Activated CD4-positive, CD25-positive, alpha-beta regulatory T cell treated with anti-CD3 and anti-CD28 coated beads, Interleukin-2, amount 50 U/mL, for 16 hours (primary cell): ENCODE measurements at places on chromosomes 7 and 10.
A peak's percentile ranks its signal among the peaks of the same experiment; 100 is the strongest.

DNA sequence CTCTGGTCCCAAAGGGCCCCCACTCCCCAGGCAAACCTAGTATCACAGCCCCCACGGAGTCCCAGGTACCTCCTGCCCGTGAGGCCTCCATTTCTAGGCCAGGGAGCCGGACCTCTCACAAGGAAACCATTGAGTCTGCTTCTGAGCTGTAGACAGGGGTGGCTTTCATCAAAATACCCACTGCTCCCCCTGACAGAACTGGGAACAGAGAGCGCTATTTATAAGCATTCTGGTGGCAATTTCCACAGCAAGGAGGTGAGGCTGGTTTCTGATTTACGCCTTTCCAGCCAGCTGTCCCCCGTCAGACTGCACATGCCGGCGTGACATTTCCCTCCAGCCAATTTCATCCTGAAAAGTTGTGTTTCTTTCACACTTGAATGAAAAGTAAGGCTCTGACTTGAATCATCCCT, 407.5 kb upstream of the PRKCQ start:
- DNase-seq: no peak

- peak; percentile 73 for DNase-seq
Measured at GRCh38 chr10:13299437-13300287, at the start of gene PHYH. TSS of gene PHYH (minus strand) at chr10:13300064. CDS start at chr10:13300042, 22 bp downstream.

DNA sequence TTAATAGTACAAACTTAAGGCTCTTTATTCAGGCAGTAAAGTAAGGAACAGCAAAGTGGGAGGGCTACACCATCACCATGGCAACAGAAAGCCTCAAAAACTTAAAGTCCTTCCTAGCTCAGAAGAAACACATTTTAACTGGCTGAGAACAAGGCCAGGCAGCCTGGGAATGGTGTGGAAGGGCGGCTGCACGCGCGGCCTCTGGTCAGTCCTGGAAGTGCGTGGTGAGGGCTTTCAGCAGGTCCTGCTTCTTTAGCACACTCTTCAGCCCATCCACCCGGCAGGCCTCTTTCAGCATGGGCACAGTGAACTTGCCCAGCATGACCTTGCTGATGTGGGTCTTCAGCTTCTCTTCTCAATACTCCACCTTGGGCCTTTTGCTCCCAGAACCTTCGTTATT, 133.0 kb downstream of the CYP26A1 start:
- DNase-seq: no peak

DNA sequence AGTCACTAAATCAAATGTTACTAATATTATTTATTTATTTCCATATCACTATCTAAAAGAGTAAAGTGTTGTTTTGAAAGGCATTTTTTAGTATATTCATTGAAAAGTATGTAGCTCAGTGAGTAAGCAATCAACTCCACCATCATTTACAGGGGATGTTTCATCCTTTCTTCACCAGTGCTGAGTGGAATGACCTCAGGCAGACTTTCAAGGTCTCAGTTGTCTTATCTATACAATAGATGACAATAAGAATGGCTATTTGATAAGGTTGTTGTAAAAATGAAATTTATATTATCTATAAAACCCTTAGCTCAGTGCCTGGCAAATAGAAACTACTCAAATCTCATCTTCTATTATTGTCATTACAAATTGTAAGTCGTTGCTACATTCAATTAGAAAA, 204.3 kb upstream of the CSTF2T start:
- DNase-seq: no peak

- DNase-seq: no peak
Measured at GRCh38 chr10:78756604-78757343, 312.0 kb upstream of the ZMIZ1 start.

GRCh38 chr10:30170814-30171213, 111.4 kb upstream of the JCAD start:
- DNase-seq: no peak

GRCh38 chr10:77156406-77156879, 481.2 kb downstream of the KCNMA1 start:
- DNase-seq: no peak

DNA sequence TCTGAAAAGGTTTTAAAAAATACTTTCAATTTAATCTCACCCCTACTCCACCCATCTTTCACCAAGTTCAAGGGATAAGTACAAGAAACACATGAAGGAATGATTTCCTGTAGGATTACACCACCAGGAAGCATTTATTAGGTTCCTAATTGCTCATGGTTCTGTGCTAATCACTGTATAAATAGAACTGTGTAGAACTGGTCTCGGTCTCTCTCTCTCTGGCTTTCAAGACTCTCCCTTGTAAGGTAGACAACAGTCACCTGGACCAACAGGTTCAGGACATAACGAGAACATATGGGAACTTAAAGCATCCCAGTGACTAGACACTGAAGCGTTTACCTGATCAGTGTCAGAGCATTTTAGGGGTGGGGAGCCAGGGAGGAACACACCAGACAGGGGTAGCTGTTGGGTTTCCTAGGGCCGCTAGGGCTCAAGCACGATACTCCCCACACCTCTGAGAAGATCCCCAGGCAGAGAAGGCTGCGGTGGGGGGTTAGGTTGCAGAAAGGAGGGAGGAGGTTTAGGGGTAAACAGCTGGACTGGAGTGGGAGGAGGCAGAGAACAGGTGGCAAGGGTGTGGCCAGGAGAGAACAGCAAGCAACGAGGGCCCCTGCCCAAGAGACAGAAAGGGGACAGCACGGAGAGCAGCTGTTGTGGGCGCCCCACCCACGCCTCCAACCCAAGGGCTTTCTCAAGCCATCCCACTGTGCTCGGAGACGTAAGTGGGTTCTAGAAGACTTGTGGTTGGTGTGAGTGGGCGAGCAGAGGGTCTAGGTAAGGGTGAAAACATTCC, 52.5 kb upstream of the USP6NL start:
- DNase-seq: no peak

DNA sequence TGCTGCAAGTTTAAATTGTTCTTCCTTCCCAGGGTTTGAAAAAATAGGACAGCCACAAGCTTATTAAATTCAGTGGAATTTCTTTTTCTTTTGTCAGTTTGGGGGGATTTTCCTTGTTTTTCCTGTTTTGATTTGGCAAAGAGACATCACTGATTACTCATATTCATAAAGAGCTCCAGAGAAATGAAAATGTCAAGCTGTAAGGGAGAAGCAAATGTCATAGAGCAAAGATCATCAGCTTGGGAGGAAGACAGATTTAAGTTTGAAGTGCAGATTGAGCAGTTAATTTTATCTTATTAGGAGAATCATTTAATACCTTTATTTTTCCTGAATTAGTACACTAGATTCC, 255.8 kb upstream of the PHYHIPL start:
- DNase-seq: no peak

DNA sequence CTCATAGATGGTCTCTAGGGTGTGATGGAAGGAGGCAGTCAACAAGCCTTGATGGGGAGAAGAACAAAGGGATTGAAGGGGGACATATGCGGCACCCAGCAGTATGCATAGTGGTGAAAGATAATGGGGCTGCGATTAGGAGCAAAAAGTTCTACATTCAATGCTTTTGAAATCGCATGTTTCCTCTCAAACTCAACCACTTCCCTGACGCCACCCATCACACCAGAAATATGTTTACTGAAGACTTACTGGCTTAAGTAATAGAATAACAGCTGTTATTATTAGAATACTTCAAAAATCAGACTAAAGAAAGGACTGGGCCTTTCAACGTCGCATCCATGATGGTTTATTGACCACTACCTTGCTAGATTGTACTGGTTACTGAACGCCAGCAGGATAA, 31.5 kb downstream of the MKRN1 start:
- no peak for DNase-seq

- no peak for DNase-seq
Measured at GRCh38 chr10:68828833-68829232, 1.5 kb downstream of the STOX1 start.

GRCh38 chr10:17847585-17848296, 38.6 kb downstream of the MRC1 start:
- DNase-seq: no peak

DNA sequence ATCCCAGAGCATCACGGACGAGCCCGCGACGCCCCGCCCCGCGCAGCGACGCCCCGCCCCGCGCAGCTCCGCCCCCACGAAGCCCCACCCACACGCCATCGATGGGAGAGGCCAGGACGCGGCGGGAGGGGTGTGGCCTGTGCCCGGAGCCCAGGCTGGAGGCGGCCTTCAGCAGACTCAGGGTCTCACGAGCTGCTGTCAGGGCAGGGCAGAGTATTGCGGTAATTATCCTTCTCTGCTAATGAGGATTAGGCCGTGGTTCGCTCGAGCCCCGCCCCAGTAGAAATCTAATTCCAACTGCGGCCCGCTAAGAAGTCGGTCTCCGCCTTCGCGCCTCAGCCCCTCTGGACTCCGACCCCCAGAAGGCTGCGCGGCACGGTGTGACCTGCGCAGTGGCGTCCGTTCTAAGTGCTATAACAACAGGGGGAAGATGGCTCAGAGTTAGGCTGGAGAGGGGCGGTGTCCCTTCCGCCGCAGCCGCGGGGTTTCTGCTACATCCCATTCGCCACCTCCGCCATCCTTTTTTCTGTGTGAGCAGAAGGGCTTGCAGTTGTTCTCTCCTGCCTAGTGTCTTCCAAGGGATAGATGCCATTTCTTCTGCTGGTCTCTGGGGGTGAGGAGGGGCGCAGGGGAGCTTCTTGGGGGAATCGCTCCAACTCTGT, 337 bp upstream of the NT5C3A start:
- DNase-seq: peak; percentile 83

- no peak for DNase-seq
Measured at GRCh38 chr10:129055225-129055624, 411.8 kb upstream of the MGMT start.

- DNase-seq: no peak
Measured at GRCh38 chr7:4113271-4113670, 568.8 kb upstream of the FOXK1 start.

DNA sequence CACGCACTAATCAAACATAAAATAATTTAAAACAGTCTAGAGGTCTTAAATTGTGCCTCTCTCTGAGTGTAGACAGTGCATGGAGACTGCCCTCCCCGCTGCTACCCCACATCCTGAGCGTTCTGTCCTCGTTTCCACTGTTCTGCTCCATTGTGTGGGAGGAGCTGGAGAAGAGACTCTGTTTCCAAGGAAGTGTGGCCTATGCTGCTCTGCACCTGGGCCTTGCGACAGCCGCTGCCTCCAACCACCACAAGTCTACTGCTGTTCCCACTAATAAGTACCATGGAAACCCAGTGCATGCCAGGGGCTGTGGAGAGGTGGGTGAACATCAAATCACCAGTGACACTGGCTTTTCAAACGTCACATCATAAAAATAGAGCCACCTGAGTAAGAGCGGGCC, 19.6 kb downstream of the NRG3 start:
- DNase-seq: no peak

DNA sequence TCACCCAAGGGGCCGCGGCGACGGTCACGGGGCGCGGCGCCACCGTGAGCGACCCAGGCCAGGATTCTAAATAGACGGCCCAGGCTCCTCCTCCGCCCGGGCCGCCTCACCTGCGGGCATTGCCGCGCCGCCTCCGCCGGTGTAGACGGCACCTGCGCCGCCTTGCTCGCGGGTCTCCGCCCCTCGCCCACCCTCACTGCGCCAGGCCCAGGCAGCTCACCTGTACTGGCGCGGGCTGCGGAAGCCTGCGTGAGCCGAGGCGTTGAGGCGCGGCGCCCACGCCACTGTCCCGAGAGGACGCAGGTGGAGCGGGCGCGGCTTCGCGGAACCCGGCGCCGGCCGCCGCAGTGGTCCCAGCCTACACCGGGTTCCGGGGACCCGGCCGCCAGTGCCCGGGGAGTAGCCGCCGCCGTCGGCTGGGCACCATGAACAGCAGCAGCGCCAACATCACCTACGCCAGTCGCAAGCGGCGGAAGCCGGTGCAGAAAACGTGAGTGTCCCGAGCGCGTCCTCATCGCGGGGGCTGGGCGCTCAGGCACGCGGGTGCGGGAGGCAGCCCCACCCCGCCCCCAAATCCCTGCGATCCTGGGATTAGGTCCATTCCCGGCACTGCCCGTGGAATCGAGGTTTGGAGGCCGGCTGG, 509 bp downstream of the AHR start:
- DNase-seq: peak; percentile 14

DNA sequence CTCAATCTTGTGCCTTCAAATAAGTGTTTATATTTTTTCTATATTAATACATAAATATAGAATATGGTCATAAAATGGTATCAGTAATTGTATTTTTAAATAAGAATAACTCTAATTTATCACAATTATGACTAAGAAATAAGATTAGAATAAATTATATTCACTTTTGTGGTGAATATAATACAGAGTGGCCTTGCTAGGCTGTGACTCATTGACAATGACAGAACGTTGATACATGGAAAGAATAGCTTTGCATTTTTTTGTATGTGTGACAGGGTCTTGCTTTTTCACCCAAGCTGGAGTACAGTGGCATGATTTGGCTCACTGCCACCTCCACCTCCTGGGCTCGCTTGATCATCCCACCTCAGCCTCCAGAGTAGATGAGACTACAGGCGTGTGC, 47.8 kb upstream of the PCLO start:
- no peak for DNase-seq

DNA sequence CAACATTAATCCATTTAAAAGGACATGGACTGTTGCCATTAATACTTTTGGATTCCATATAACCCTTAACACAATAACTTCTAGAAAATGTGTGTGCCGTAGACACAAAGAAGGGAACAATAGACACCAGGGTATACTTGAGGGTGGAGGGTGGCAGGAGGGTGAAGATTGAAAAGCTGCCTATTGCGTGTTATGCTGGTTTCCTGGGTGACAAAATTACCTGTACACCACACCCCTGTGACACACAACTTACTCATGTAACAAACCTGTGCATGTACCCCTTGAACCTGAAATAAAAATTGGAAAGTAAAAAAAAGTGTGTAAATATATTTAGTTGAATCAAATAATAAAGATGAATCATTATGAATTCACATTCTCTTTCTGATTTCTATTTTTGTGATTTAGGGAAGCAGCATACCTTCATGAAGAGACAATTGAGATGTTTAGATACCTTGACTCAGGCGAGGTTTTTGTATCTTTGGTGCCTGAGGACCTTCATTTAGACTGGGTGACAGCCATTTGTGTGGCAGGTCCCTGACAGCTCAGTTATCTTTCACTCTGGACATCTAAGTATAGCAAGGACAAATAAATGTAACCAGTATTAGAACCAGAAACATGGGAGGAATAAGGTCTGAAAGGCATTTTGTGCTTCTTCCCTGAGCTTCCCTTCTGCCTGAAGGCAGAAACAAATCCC, 28.7 kb downstream of the GIMAP8 start:
- no peak for DNase-seq

- no peak for DNase-seq
Measured at GRCh38 chr7:17492437-17492836, 194.0 kb downstream of the AHR start.

GRCh38 chr10:58782876-58783851, 270.5 kb downstream of the BICC1 start:
- DNase-seq: no peak

GRCh38 chr7:30934225-30934624, 22.6 kb downstream of the AQP1 start:
- no peak for DNase-seq

- no peak for DNase-seq
Measured at GRCh38 chr7:121833991-121834390, 39.0 kb upstream of the PTPRZ1 start.

DNA sequence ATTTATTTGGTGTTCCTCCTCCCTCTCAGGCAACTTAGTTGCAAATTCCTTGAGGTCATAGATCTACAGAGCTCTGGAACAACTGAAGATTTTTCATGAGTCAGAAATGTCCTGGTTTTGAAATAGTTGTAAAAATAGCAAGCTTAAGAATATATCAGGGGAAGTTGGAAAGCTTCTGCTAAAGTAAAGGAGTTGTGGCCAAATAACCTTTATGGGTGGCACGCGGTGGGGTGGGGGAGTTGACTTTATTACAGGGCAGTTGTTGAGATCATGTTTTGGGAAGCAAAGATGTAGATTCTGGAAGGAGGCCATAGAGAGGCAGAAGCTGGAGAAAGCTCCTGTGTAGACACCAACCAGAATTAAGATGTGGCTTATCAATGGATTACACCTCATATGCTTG, 326.0 kb upstream of the MTPN start:
- DNase-seq: no peak
